Right forelimb (tissue), 1 donor: ENCODE measurements at places on chromosomes 16 and 17.

DNA sequence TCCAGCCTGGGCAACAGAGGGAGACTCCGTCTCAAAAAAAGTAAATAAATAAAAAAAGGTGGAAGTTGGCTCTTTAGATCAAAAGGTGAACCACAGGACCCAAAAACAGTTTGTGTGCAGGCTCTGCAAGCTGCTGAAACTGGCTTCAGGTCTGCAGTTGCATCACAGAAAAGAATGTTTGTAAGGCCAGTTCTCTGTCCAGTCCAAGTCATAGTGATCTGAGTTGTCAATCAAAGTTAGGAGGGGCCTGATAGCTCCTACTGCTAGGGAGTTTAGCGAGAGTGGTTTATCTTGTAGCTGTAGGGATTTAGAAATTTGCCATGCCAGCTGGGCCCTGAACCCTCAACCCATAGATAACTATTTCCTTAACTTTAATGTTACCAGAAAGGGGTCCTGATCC lies 101.2 kb upstream of the CACNG5 start:
- no peak for DNase-seq

- no peak for DNase-seq
Observed at GRCh38 chr17:76824093-76824492, 44.1 kb upstream of the MGAT5B start.

- DNase-seq, result no peak
Observed at GRCh38 chr16:6189216-6189615, 1091.6 kb upstream of the EEF2KMT start.

- DNase-seq, result no peak
Observed at GRCh38 chr16:17160285-17160853, 310.4 kb downstream of the XYLT1 start.
